ENCODE measurements at places on chromosomes 6 and 20.

- no peak for DNase-seq
These were observed 275.1 kb upstream of the IMPG1 start for GRCh38 chr6:76347539-76347938.

DNA sequence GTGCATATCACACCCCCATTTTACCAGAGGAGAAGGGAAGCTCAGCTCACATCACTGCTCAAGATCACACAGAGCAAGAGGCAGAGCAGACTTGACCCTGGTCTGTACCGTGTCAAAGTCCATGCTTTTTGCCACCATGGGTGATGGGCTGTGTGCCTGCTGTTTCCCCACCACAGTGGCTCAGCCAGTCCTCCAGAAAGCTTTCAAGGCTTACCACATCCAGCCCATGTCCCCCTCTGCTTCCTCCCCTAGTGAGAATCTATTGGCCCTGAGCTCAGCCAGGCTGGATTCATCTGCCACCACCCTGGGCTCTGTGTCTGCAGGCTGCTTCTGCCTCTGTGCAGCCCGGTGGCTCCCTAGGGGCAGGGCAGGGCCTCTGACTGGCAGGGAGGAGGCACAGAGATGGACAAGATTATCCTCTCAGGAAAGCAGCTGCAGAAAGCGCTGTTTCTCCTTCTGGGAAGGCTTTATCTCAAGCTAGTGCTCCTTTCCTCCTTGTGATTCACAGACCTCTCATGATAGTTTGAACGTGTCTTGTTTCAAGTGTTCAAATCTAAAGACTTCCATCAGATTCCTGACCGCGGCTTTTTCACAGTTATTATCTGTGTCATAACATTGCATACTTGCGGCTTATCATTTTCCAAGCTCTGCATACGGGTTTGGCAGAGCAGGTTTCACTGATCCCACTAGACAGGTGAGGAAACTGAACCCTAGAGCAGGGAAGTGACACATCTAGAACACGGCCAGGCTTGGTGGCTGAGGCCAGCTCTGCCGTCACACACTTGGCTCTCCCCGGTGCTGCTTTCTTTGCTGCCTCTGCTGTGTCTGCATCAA lies 37.4 kb downstream of the VEGFA start:
- DNase-seq, result no peak

GRCh38 chr6:107418118-107418517 lies 41.2 kb downstream of the PDSS2 start:
- DNase-seq, result peak; percentile 21

GRCh38 chr6:35401514-35401913 lies 50.6 kb upstream of the FANCE start:
- DNase-seq, result no peak

GRCh38 chr6:147551976-147552375 lies 43.5 kb downstream of the SAMD5 start:
- DNase-seq, result no peak

DNA sequence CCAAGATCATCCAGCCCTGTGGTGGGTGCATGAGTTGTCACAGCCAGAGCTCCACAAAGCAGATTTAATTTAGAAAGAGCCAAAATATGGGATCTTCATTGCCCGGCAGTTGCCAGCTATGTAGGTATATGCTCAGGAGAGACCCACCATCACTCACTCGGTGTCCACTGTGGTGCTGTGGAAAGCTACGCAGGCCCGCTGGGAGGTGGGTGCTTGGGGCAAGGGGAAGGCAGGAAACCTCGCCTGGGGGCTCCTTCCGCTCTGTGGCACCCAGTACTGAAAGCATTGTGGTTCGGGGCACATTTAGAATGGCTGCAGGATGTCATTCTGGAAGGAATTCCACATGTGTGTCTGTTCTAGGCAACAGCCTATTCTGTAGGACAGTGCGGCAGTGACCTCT lies 259.9 kb downstream of the TAF4 start:
- DNase-seq, result no peak

GRCh38 chr6:37916675-37917074 lies 97.1 kb downstream of the ZFAND3 start:
- no peak for DNase-seq

DNA sequence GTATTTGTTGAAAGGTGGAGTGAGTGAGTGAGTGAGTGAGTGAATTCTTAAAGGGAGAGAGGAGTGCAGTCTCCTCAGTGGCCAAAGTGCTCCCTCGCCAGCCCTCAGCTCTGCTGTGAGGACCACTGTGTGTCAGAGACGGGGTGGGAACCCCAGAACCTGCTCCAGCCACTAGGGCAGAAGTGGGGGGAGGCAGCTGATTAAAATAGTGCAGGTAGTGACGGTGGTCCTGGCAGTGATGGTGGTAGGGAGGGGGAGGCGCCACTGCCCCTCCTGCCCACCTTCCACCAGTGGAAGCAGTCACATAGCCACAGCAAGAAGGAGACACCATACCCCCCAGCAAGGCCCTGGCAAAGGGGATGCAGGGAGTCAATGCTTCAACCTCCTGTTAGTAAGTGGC lies 133.5 kb downstream of the PHACTR3 start:
- no peak for DNase-seq

DNA sequence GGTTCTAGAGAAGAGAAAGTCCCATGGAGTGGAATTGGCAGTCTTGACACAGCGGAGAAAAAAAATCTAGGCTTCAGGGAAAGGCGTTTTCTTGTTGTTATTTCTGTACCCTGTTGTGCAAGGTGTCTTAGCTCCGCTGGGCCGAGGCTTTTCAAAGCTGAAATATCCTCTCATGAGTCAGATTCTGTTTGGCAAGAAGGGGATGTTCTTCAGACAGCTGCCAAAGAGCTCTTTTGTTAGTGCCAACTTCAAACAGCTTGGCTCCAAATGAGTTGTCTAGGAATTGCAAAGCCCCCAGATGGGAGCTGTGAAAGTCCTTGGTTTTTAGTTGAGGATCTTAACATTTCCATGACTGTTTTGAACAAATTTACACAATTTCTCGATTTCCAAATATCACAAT lies 45.6 kb downstream of the LRRN4 start:
- peak; percentile 78 for DNase-seq

DNA sequence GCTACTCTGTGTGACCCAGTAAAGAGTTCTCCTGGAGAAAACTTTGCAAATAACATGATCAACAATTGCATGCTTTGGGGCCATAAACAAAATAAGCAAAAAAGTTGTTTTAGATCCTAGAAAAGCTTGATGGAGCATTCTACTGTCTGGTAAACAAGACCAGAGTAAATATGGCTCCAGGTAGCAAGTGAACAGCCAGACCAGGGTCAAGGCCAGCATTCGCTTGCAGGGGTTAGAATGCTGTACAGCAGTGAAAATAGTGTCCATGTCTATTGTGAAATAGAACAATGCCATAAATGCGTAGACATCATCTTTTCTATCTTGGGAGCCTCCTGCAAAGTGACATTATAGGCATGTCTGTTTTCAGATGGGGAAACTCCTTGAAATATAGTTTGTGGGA lies 216.7 kb downstream of the PLCB4 start:
- DNase-seq, result no peak

DNA sequence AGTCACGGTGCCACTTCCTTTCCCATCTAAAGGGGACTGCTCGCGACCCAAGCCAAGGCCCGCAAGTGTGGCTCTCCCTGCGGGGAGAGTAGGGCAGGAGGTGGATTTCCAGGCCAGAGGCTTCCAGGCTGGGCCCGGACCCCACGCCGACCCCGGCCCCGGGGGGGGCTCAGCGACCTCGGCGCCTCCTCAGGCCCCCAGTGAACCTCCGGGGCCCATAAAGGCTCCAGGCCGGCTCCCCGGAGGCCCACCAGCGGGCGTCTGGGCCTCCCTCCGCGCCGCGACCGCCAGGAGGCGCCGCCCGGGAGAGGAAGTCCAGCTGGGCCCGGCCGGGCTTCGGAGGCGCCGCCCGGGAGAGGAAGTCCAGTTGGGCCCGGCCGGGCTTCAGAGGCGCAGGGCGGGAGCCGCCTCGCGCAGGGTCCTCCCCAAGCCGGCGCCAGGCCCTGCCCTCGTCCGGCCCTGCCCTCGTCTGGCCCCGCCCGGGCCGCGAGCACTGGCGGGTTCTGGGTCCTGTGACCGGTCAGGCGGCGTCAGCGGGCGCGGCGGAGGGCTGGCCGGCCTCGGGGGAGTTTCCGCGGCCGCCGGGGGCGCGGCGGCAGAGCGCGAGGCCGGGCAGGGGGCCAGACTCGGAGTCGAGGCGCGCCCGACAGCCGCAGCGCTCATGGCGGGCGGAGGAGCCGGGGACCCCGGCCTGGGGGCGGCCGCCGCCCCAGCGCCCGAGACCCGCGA lies at the start of gene RAB32:
Gene RAB32 (plus strand): TSS at position 623 of the 729 bp plus-strand sequence. CDS start 39 bp downstream, at position 662.
- DNase-seq, result peak; percentile 96

- no peak for DNase-seq
These were observed 649.1 kb downstream of the EPM2A start for GRCh38 chr6:145086197-145086596.

GRCh38 chr20:32585586-32586127 lies 524 bp upstream of the NOL4L start:
- no peak for DNase-seq

DNA sequence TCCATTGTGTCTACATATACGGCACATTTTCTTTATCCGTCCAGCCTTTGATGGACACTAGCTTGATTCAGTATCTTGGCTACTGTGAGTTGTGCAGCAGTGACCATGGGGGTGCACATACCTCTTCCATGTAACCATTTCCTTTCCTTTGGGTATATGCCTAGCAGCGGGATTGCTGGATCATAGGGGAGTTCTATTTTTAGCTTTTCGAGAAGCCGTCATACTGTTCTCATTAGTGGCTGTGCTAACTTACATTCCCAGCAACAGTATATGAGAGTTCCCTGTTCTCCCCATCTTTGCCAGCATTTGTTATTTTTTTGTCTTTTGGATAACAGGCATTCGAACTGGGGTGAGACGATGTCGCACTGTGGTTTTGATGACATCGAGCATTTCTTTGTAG lies 395.0 kb downstream of the SMOC2 start:
- DNase-seq, result no peak

- DNase-seq, result no peak
These were observed 48.2 kb downstream of the FRK start for GRCh38 chr6:116012471-116012949.

DNA sequence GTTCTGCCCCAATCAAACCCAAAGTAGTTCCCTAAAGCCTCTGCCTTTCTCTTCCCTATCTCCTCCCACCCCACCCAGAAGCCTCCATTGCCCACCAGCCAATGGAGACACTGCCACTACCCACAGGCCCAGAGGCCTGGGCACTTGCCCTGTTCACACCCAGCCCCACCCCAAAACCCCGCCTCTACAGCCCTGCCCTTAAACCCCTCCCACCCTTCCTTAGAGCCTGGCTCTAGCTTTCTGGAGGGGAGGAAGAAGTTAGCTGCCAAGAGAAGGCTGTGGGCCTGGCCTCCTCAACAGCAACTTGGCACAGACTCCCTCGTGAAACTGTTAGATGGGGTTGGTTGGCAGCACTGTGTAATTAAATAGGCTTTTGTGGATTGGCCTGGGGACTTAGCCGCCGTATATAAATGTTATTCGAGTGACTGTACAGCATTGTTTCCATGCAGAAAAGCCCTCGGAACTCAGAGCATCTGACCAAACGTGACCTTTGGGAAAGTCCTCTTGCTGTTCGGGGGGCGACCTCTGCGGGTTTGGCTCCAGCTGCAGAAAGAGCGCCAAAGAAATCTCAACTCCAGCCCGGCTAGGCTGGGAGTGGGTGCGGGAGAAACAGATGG lies 31.4 kb downstream of the COL11A2 start:
- peak; percentile 89 for DNase-seq

GRCh38 chr6:105609375-105609991 lies 206.6 kb upstream of the PREP start:
- peak; percentile 43 for DNase-seq

DNA sequence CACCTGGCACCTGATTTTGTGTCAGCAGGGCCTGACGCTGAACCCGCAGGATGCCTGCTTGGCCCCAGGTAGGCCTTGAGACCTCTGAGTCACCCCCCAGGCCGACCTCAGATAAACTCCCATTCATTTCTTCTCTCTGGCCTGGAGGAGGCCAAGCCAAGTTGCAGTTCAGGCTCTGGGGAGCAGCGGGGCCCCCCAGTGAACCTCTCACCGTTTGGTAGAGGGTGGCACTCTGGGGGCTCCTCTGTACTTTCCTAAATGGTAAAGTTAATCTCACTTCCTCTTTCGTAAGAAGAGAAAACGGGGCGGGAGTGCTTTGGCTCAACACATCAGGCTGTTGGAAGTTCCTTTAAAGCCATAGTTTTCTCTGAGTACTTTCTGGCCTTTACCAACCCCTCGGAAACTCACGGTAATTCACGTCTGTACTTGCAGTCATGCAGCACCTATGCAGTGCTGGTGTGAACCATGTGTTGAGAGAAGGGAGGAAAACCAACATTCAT lies 2.8 kb downstream of the SIRPA start:
- no peak for DNase-seq

DNA sequence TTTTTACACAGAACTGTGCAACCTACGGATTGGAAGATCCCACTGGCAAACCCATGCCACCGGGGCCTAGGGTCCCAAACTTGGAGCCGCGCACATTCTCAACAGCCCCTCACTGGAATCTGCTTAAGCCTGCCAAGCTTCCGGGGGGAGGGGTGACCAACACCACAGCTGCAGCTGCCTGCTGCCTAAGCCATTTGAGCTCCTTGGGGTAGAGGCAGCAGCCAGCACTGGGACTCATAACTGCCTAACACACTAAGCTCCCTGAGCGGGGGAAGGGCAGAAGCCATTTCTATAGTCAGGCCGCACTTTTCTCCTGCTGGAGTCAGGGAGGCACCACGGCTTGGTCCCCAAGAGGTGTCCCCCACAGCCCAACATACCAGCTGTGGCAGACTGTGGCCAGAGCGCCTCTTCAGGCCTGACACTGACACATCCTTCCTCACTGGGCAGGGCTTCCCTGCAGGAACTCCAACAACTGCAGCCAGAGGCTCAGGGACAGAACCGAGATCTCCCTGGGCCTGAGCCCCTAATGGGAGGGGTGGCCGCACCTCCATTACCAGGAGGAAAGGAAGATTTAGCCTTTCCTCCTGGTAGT lies 270.3 kb upstream of the ECI2 start:
- DNase-seq, result no peak

- DNase-seq, result no peak
These were observed 9.7 kb upstream of the GCNT2 start for GRCh38 chr6:10511477-10511876.

DNA sequence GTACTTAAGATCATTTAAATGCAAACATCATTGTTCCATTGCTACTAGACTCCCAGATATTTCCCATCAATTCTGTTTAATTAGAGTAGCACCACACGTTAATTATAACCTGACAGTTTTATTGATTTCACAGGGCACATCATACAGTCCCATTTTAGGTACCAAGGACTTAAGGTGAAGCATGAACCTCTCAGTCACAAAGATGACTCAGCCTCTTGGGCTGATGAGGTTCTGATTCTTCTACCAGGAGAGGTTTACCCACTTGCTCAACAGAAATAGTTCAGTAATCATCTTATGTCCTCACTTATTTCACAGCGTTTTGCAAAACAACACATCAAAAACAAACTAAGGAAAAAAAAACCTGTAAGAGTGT lies 98.5 kb downstream of the HIVEP2 start:
- no peak for DNase-seq

GRCh38 chr6:143074670-143075318 lies 14.1 kb downstream of the AIG1 start:
- no peak for DNase-seq

Data from AG08396 (cell line).